ENCODE measurements at places on chromosomes 7 and 10.

GRCh38 chr7:29285444-29285793, 90.8 kb downstream of the CHN2 start:
- no peak for DNase-seq

DNA sequence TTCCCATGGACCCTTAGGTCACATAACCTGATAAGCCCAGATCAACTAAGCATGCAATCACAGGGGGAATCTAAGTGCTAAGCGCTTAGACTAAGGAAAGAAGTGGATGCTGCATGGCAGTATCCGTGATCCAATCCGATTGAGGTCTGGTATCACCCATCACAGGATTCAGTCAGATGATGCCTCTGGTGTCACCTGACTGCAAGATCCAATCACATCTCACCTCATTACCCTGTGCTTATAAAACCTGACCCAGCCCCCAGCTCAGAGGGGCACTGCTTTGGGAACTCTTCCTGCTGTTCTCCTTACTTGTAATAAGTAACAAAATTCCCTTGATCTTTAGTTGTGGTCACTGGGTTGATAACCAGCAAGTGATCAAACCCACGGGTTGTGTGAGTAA, 84.7 kb upstream of the TMEM168 start:
- DNase-seq: no peak

- DNase-seq: no peak
These were observed 856.3 kb downstream of the XPNPEP1 start for GRCh38 chr10:109067031-109067430.

GRCh38 chr7:100968650-100969049, 715 bp upstream of the MUC12 start:
- no peak for DNase-seq

GRCh38 chr10:43234471-43235041, 32.3 kb downstream of the RASGEF1A start:
- DNase-seq: no peak

- no peak for DNase-seq
These were observed 416.6 kb downstream of the RPS24 start for GRCh38 chr10:78450239-78450638.

- DNase-seq: no peak
These were observed 66.4 kb upstream of the ZNF438 start for GRCh38 chr10:31098046-31098445.

DNA sequence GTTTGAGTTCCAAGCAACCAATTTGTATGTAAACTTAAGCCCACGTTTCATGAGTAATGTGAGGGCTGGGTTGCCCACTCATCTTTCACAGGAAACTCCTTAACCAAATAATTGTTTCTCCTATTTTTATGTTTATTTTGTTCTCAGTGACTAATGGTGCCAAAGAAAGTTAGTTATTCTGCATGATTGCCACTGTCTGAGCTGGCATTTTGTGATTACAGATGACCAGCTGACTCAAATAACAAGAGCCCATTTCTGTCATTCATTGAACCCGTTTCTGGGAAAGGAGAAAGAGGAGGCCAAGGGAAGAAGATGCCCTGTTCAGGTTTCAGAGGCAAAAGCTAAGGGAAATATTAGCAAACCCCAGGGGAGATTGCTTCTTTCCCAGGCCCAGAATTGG, 186.9 kb upstream of the MYO3A start:
- DNase-seq: no peak

GRCh38 chr10:77940627-77941026, 14.1 kb upstream of the DLG5 start:
- DNase-seq: no peak

DNA sequence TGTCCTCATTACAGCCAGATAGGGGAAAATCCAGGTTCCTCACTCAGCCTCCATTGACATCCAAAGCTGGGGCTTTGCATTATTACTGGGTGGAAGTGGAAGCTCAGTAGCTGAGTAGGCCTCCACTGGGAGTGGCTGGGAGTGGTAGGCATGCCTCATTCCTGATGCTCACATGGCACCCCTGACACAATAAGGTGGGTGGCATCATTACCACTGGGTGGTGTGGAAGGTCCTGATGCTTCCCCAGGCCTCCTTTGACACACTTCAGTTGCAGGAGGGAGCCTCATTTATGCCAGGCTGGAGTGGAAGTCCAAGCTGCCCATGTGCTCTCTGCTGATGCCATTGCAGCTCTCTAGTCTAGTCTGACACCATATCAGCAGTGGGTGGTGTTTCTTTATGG, 48.2 kb upstream of the GPR141 start:
- DNase-seq: no peak

DNA sequence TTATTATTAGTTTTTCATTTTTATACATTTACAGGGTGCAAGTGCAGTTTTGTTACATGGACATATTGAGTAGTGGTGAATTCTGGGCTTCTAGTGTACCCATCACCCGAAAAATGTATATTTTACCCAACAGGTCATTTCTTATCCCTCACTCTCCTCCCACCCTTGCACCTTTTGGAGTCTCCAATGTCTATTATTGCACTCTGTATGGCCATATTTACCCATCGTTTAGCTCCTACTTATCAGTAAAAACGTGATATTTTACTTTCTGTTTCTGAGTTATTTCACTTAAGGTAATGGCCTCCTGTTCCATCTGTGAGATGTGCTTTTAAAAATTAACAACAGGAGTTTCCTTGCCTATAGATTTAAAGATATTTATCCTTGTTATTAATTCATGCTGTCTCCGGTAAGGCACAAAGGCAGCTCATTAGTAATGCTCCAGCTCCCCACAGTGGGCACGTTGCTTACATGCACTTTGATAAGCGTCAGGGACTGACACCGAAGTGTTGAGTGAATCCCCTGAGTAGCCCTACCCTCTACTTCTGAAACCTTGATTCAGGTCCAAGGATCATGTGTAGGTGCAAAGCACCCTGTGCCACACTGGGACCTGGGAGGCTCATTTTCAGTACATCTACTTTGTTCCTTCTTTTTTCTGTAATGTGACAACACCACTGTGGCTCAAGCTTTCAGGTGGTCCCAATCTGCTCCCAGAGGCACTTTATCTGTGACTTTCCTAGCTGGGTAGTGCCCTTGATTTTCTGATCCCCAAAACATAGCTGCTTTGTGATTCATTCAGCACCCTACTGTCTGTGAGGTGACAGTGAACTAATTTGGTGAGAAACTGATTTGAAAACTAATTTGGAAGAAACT, 27.3 kb downstream of the HYAL4 start:
- peak; percentile 35 for DNase-seq

DNA sequence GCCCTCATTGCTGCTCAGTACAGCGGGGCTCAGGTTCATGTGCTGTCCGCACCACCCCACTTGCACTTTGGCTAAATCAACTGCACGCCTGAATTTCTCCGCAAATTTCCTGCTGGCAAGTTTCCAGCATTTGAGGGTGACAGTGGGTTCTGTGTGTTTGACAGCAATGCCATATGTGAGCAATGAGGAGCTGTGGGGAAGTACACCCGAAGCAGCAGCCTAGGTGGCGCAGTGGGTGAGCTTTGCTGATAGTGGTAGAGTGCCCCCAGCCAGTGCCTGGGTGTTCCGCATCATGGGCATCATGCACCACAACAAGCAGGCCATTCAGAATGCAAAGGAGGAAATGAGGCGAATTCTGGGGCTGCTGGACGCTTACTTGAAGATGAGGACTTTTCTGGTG, 103.9 kb upstream of the POT1 start:
- no peak for DNase-seq

DNA sequence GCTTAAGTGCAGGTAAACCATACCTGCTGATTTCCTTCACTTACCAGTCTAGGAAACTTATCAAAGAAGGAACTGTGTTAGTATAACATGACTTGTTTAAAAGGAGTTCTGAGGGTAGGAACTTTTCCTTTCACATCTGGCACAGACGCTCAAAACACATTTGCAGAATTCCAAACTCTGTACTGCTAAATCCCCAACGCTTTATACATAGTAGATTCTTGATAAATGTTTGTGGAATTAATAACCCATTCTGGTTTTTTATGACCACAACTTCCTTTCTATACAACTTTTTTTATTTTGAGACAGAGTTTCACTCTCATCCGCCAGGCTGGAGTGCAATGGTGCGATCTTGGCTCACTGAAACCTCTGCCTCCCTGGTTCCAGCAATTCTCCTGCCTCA, 7.7 kb upstream of the TRUB1 start:
- no peak for DNase-seq

GRCh38 chr7:67870396-67870795, 873.8 kb downstream of the TYW1 start:
- DNase-seq: no peak

- DNase-seq: no peak
These were observed 514.2 kb downstream of the CCSER2 start for GRCh38 chr10:84842593-84842992.

- DNase-seq: no peak
These were observed 19.4 kb downstream of the KAZALD1 start for GRCh38 chr10:101080933-101081931.

DNA sequence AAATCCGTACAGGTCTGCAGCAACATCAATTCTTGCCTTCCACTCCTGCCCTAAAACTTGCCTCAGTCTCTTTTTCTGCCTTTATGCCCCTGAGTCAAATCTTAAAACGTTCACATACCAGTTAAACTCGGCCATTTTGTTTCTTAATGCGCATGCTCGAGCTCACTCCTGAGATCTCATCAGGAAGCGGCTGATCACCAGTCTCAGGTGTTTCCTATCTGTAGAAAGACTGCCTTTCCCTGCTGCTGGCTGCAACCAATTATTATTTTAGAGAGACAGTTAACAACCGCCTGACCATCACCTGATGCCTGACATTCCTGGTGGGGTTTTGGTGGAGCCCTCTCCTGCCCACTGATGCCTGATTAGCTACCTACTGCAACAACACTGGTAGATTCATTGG, 70.2 kb upstream of the TMEM140 start:
- DNase-seq: no peak

- no peak for DNase-seq
These were observed 253.7 kb upstream of the PFKP start for GRCh38 chr10:2813693-2814092.

GRCh38 chr10:97858001-97858439, 8.4 kb downstream of the GOLGA7B start:
- no peak for DNase-seq

GRCh38 chr7:98753989-98754479, 115.8 kb downstream of the TMEM130 start:
- no peak for DNase-seq

GRCh38 chr10:9096288-9096687, 1041.8 kb downstream of the GATA3 start:
- DNase-seq: no peak

GRCh38 chr7:139588632-139589031, 65.1 kb downstream of the CLEC2L start:
- no peak for DNase-seq

DNA sequence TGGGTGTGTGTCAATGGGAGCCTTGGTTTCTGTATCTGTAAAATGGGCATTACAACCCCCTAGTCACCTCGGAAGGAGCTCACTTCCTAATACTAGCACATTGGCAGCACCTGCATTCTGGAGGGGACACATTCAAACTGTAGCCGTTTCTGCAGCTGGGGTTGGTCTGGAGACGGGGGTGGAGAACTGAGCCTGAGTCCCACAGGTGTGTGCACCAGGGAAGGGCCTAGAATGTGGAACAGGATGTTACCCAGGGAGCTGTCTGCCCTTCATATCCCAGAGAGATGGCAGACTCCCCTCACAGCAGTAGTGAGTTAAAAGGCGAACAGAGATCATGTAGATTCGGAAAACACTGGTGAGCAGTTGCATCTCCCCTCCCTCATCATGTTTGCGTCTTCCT, 272.8 kb upstream of the ZNF32 start:
- no peak for DNase-seq

DNA sequence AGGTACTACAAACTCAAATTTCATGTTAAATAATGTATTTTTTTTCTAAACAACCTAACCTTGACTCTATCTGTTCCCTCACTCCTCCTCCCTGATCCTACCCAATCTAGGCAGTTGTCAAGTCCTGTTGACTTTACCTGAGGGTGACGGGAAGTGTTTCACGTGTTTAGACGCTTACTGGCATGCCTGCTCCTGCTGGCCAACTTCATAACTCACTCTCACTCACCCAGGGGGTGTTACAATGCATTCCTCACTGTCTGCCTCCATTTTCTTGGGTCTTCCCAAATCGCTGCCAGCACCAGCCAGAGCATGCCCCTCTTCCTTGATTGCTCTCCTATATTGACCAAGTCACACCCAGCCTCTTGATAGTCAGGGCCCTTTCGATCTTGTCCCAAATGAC, 28.3 kb downstream of the CRCP start:
- no peak for DNase-seq

- DNase-seq: no peak
These were observed 76.6 kb upstream of the PPIF start for GRCh38 chr10:79270466-79271246.

- DNase-seq: no peak
These were observed 114.4 kb downstream of the TPST1 start for GRCh38 chr7:66319407-66319979.

DNA sequence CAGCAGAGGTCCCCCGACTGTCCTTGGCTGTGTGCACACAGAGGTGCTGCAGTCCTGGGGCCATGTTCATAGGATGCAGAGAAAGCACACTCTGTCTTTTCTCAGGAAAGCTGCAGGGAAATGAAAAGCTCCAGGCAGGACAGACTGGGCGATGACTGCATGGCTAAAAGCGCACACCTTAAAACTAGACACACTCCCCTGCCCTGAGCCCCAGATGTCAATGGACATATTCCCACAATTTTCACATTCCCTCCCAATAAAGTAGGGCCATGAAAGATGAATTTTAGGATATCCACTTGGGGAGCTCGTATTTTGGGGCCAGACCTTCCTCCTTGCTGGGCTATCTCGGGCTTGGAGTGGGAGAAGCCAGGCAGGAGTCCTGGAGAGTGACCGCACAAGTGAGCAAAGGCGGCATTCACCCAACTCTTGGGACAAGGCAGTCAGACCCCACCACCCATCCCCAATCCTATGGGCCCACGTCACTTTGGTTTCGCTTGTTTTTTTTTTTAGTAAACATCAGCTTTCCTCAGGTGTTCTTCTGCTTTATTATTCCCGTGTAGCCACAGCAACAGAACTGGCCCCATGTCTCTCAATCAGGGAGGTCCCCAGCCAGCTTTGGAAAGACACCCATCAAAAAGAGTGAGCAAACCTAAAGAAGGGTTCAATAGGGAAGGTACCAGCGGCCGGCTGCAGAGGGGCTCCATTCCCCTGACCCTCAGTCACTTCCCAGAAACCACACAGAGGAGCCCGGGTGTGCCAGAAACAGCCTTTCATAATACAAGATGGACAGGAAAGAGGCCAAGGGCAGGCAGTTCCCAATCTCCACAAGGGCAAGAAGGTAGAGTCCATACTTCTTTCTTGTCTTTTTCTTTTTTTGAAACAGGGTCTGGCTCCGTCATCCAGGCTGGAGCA, 12.7 kb downstream of the GPRIN2 start:
- no peak for DNase-seq
